A172 (cell line): ENCODE measurements at places on chromosomes 6 and 20.

DNA sequence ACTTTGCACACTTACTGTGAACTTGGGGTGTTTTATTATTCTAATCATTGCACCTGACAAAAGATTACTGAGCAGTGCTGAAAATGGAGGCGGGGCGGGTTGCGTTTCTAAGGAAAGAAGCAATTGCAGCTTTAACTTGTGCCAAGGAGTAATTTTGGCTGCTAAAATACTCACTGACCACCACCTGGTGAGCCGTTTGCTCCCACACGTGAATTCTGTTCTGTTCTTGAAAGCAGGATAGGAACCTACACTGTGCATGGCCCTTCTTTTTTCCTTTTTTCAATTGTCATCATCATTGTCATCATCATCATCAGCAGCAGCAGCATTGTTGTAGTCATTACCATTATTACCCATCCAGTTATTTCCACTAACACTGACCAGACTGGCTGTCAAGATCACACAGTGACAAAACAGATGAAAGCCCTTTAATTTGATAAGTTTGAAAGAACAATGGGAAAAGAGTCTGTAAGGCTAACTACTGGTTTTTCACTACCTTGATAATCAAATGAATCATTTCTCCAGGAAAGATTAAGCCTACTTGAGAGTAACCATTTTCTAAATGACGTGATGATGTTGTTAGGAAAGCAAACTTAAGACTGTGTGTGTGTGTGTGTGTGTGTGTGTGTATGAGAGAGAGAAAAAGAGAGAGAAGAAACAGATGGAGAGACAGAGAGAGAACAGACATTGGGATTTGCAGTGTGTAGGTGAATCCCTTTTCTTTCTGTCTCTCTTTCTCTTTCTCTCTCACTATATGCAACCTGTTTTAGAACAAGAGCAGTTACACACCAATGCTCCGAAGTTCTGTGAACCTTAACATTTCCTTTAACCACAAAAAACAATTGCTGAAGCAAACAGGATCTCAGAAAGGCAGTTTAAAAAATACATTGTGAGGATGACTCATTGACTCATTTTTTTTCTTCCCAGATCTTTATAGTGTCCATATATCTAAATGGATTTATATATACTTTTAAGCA lies 3.8 kb downstream of the RIPOR2 start:
- DNase-seq: peak; percentile 52

DNA sequence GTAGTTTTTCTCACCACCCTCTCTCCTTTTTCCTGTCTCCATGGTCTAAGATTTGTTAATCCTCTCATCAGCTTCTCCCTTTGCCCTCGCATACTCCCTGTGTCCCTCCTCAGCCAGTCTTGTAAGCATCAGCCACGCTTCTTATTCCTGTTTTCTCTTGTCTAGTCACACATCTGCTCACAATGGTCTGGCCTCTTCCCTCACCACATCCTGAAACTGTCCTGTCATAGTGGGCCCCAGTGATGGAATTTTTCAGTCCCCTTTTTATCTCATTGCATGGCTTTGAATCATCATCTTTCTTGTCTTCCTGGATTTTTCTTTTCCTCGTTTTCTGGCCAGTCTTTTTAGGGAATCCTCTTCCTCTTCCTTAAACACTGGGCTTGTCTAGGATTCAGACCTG lies 57.2 kb downstream of the GFRA4 start:
- DNase-seq: peak; percentile 8

GRCh38 chr20:35312318-35312717 lies 20.1 kb upstream of the FAM83C start:
- peak; percentile 100 for DNase-seq

DNA sequence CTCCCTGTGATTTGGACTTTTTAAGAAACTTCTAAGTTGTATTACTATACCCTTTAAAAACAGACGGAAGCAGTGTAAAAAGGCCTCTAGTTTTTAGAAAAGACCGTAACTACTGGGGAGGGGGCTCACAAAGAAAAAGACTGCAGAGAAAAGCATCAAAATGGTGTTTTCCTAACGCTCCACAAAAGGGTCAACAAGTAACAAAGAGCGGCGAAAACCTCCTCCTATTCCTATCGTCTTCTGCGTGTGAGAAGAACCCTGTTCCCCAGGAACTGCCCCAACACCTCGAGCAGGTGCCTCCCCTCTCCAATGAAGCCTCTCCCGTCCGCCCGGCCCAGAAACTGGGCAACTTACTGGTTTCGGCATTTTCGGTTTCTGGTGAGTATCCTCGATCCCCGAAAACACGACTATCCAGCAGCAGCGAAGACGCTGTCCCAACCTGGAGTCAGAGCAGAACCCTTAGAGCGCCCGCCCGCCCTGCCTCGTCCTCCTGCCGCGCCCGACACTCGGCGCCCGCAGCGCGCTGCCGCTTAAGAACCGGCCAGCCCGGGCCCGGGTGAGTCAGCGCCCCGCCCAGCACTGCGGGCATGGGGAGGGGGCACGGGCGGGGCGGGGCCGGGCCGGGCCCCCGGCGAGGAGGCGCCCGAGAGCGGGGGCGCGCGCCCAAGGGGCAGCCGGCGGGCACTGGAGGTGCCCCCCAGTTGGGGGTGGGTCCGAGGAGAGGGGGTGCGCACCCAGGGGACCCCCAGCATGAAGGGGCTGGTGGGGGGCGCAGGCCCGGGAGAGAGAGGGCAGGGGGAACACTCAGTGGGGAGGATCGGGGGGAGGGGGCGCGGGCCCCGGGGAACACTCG lies 1.2 kb downstream of the EZR start:
- DNase-seq: peak; percentile 63

GRCh38 chr20:13147971-13148370 lies 73.1 kb upstream of the ISM1 start:
- no peak for DNase-seq

DNA sequence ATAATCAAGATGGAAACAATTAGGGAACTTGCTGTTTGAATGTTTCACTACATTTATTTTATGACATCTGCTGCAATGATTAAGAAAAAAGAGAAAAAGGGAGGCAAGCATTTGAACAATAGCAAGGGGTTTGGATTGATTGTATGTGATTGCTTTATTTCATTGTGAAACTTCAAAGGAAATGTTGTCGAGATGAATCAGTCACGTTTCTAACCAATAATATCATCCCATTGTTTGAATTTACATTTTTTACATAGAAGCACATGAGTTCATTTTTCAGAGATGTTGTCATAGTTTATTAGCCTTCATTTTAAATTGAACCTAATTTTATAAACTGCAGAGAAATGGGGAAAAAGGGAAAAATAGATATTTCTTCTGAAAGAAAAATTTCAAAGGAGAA lies 572.0 kb downstream of the KIF16B start:
- DNase-seq: no peak

- no peak for DNase-seq
Observed at GRCh38 chr6:13358511-13358910, 30.2 kb upstream of the TBC1D7 start.

DNA sequence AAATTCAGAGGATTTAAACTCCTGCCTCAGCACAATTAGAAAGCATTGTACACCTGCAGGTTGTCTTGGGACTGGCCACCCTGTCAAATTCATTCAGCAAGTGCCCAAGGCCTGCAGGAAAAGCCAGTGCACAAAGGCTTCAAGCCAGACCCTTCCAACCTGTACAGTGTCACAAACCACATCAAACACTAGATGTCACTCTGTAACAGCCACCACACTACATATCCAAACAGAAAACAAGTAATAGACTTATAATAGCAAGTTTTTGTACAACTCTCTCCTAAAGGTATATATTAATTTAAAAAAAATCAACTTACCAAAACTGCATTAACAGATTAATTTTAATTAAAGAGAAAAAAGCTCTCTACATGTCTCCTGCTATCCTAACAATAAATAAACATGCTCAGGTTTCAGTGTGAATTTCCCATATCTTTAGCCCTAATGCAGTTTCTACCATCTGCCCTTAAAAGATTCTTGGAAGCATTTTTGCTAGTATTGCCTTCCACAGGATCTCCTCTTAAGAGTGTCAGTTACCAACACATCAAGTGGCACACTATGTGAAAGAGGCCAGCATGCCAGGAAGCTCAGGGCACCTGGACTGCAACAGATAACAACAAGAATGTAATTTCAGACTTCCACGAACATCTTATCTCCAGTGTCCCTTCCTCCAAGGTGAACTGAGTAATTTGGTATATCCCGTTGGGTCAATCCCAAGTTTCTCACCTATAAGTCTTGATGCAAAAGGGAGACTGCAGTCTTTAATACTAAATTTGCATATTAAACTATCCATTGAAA lies 47.5 kb downstream of the RALGAPA2 start:
- DNase-seq: peak; percentile 22

- DNase-seq: no peak
Observed at GRCh38 chr6:156647991-156648390, 129.2 kb upstream of the ARID1B start.

- DNase-seq: peak; percentile 84
Observed at GRCh38 chr6:143673669-143674068, 4.1 kb upstream of the PHACTR2 start.

GRCh38 chr6:118859517-118860064 lies 34.4 kb upstream of the ASF1A start:
- no peak for DNase-seq

DNA sequence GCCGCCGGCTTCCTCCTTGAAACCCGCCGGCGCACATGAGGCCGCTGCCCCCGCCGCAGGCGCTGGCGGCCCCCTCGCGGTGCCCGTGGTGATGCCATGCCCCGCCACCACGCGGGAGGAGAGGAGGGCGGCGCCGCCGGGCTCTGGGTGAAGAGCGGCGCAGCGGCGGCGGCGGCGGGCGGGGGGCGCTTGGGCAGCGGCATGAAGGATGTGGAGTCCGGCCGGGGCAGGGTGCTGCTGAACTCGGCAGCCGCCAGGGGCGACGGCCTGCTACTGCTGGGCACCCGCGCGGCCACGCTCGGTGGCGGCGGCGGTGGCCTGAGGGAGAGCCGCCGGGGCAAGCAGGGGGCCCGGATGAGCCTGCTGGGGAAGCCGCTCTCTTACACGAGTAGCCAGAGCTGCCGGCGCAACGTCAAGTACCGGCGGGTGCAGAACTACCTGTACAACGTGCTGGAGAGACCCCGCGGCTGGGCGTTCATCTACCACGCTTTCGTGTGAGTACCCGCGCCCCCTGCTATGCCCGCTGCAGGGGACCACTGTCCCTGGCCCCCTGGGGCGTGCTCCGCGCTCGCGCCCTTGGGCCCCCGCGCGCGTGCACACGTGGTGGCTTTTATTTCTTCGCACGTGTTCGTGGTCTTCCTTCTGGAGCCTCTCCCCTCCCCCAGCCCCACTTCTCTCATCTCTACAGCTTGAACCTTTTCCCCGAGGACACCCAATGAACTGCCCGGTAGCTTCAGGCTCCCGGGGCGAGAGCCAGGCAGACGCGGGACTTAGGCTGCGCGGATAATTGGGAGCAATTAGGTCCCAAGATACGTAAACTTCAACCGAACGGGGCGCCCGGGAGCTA lies 453 bp downstream of the KCNQ5 start:
- DNase-seq: peak; percentile 11

DNA sequence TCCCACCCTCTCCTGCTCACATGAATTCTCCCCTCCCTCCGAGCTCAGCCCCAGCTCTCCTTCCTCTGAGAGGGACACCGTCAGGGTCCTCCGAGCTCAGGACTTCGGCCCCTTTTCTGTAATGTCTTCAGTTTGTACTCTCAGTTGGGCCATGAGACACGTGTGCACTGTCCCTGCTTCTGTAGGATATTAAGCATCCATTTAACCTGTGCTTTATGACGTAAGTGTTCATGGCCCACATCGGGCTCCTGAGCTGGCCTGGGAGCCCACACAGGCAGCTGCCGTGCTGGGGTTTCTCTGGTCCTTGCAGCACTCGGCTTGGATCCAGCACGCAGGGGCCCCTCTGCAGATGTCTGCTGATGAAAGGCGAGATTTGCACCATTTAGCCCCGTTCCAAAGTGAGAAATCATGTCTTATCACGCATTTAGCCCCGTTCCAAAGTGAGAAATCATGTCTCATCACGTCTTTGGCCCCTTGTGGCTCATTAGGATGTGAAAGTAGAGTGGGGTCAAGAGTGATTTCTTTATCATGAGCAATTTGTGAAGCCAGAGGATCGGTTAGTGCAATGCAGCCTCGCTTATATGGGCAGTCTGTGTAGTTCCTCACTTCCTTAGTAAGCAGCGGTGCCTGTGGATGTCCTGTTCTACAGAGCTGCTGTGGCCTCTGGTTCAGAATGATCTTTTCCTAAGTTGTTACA lies 25.3 kb downstream of the DUSP22 start:
- DNase-seq: no peak

DNA sequence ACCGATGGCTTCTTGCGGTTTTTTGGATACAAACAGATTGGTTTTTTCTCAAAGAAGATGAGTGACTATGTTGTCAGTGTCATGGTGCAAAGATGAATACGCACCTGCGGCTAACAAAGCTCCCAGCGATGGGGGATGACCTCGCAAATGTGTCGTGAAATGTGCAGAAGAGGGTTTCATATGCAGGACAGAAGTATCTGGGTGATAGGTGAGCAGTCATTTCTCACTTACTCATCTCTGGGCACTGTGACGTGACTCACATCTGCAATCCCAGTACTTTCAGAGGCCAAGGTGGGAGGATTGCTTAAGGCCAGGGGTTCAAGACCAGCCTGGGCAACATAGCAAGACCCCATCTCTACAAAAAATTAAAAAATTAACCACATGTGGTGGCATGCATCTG lies 216.3 kb downstream of the ERMARD start:
- no peak for DNase-seq

DNA sequence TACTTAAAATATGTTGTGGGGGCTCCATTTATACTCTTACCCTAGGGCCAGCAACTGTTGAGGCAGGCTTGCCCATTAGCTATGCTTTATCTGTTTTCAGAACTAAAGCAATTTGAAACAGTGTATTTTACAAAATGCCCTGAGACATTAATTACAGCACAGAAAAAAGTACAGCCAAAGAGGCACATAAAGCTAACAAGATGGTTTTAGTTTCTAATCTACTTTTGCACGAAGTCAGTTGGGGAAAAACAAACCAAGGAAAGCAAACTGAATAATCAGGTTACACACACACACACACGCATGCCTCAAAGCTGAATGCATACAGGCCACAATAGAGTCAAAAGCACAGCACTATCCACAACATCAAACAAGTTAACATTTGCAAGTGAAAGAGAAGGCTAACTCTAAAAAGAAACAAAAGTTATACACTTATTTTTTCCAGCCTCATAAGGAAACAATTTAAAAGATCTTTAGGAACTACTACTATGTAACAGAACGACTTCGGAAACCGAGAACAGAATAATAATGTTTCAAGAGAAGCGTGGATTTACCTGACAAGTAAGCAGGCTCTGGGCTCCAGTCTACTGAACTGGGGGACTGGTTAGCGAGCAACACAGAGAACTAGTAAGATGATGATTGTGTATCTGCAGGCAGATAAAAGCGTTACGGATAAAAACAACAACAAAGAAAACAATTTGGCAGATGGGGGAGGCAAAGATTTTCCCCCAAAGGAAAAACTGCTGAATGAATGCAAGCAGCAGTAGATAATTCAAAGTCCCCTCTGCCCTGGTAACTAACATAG lies 1.7 kb downstream of the SYCP2 start:
- DNase-seq: no peak
